IPS-NIHi11 (cell line): ENCODE measurements at places on chromosomes 2 and 18.
A peak's percentile ranks its signal among the peaks of the same experiment; 100 is the strongest.

GRCh38 chr2:47237375-47238334 is 82.5 kb upstream of the STPG4 start:
- peak; percentile 52 for DNase-seq

GRCh38 chr2:215760557-215760956 is 252.8 kb downstream of the MREG start:
- DNase-seq: no peak

DNA sequence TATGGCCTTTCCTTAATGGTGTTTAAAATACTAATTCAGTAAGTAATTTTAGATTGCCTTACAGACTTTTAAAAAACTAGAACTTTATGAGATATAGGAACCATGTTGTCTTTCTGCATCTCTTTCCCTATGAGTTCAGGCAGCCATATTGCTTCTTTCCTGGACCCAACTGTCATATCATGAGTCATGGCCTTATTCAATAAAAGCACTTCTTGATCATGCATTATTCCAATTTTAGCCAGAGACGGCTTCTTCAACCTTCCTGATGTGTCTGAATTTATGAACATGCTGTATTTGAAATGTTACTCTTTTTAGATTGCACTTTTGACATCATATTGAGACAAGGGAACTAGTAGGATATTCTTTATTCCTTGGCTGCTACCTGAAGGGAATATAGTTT is 65.4 kb upstream of the MAP3K20 start:
- no peak for DNase-seq

DNA sequence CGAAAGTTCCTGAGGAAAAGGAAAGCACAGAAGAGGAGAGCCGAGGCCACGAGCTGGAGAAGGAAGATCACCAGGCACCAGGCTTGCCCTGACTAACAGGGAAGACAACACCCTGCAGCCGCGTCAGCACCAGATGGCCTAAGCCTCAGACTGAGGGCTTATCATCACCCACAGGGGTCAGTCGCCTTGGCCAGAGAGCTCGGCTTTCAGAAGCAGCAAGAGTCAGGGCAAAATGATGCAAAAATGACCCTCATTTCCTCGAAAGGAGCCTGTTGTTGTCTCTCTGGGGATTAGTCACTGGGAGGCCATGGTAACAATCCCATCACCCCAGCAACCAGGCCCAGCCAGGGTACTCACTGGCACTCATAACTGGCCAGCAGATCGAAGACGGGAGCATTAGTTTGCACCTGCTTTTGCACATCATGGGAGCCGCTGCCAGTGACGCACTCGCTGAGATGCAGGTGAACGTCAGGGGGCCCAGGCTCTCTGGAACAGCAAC is 42.7 kb upstream of the ZFP36L2 start:
- DNase-seq: no peak

DNA sequence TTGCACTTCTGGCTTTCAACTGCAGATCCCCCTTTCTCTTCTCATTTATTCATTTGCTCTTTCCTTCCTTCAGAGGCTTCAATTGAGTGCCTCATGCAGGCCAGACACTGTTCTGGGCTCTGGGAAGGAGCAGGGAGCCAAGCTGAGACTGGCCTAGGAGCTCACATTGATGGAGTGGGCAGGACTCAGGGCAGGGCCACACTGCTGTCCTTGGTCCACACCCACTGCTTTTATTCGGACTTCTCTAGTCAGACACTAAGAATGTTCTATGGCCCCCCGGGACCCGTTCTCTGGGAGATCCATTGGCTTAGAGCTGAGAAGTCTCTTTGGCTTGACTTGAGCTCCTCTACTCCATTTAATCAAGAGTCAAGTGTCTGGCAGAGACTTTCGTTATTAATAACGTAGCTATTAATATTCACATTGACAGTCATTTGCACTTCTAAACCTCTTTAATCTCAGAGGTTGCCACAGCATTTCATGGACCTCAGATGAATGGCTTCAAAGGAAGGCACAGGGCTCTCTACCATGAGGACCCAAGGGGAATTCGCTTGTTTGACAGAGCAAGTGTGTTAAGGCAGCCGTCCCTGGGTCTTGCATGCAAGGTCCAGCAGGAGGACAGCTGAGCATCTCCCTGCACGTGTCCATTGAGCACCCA is 20.1 kb downstream of the SH3RF3 start:
- no peak for DNase-seq

- DNase-seq: no peak
These were observed 495.9 kb upstream of the CNTNAP5 start for GRCh38 chr2:123528996-123529707.

DNA sequence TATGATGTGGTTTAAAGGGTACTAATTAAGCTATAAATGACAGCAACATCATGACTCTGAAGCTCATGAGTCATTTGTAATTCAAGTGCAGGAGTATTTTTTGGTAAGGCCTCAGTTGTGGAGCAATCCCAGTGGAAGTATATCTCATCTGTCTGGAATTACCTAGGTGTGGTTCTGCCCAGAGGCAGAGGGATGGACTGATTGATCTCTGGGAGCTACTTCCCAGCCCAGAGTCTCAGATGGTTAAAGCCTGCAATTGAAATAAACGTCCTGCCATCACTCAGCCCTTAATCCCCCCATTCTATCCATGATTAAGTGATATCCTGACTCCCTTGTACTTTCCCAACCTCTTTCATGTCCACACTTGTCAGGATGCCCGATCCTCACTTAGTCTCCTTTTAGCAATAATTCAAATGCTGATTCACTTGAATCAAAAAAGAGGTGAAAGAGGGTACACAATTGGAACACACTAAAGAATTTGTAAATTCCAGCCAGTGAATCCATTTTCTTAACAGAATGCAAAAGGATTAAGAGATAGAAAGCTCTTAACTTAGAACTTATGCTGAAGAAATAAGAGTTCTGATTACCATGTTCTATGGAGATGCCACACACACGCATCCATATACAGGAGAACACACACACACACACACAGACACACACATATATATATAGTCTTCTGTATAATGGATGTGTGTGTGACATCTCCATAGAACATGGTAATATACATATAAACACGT is 664.4 kb downstream of the NYAP2 start:
- no peak for DNase-seq

- no peak for DNase-seq
These were observed 58.0 kb downstream of the FAM168B start for GRCh38 chr2:131035112-131035825.
